ENCODE measurements at places on chromosomes 11 and 22.

DNA sequence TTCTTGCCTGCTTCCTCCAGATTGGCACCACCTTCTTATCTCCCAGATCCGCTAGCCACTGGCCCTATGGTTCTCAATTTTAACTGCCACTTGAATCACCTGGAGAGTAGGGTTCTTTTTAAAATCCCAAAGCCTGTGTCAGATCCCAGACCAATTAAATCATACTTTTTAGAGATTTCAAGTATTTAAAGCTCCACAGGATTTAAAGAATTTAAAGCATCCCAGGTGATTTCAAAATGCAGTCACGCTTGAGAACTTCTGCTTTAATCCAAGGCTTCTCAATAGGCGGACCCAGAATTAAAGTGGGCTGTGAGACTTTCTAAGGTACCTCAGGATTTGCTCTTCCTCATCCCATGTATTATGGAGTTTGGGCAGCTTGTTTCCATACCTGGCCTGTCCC lies 400.0 kb downstream of the SOX6 start:
- no peak for DNase-seq

GRCh38 chr22:37449331-37450001 lies 22.2 kb upstream of the ELFN2 start:
- DNase-seq: no peak

DNA sequence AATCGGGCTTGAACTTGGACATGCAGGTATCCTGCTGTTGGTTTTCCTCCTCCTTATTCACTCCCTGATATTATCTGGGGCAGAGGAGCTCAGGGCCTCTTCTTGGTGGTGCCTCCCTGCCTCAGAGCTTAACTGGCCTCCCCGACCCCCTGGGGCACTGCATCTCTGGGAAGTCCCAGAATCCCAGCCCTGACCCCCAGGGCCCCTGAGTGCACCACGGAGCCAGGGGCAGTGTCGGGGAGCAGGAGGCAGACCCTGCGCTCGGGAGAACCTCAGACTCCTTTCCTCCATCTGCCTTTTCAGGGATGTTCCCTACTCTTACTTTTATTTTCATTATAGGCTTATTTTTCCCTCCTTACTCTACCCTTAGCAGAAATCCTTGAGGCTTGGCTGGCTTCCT lies 537.0 kb downstream of the BRD1 start:
- no peak for DNase-seq

DNA sequence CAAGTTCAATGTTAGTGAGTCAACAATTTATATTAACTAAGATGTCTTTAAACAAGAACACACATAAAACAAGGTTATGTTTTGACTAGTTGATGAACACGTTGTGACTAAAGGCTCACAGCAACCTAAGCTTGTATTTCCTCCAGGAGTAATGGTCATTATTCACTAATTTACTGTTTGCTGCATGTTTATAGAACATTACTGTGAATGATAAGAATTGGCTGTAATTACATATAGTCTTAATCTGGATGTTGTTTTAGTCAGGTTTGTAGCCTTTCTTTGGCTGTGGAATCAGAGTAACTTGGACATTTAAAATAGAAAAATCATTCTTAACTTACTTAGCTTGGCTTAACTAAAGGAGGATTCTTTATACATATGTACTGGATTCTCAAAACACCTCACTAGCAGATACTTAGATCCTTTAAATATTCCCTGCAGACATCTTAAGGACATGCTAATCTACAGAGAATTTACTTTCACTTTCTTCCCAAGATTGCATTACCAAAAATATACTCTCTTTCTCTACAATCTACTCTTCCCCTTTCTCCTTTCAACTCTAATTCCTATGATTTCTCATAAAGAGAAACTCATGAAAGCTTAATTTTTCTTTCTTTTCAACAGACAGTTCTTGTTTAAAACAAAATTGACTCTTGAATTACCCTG lies 319.7 kb upstream of the CTSC start:
- DNase-seq: no peak

DNA sequence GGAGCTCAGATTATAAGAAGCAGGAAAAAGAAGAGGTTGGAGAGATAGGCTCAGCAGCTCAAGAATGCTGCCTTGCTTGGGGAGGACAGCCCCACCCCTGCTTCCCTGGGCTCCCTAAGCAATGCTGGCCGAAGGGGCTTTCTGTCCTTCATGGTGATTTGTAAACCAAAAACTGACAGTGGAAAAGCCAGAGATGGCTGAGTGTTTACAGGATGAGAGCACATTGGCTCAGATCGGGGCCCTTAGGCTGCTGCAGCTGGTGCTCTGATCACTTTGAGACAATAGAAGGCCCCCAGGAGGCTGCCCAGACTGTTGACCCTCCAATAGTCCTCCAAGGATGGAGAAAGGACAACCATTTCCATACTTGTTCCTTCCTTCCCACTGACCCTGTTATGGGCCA lies 28.8 kb upstream of the AMOTL1 start:
- DNase-seq: no peak

Measured in anterior cingulate cortex (tissue), 58 donors.